GM19239 (cell line): ENCODE measurements at places on chromosomes 11 and 22.

DNA sequence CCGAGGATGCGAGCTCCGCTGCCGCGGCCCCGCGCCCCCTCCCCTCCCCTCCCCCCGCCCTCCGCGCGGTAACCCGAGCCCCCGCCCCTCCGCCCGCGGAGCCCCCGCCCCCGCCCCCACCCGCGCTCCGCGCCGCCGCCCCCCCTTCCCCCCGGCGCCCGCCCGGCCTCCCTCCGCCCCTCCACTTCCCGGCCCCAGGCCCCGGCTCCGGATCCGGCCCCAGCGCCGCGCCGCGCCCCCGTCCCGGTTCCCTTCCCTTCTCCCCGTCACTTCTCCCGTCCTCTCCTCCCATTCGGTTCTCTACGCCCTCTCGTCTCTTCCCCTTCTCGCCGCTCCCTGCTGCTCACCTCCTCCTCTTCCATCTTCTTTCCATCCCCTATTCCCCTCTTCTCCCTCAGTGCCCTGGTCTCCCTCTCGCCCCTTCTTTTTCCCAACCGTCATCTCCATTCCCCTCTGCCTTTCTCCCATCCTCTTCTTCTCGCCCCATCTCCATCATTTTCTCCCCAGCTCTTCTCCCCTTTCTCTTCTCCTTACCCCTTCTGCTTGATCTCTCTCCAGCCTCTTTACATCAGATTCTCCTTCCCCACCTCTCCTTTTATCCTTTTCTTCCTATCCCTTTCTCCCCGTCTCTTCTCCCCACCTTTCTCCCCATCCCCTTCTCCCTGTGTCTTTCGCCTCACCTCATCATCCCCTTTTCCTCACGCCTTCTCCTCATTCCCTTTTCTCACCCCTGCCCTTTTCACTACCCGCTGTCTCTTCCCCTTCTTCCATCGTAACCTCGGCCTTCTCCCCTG lies at the start of gene DCHS1:
DCHS1 (minus strand) TSS at position 20 of the 794 bp plus-strand sequence. CDS start 14,196 bp downstream, outside the sequence.
- DNase-seq = no peak

DNA sequence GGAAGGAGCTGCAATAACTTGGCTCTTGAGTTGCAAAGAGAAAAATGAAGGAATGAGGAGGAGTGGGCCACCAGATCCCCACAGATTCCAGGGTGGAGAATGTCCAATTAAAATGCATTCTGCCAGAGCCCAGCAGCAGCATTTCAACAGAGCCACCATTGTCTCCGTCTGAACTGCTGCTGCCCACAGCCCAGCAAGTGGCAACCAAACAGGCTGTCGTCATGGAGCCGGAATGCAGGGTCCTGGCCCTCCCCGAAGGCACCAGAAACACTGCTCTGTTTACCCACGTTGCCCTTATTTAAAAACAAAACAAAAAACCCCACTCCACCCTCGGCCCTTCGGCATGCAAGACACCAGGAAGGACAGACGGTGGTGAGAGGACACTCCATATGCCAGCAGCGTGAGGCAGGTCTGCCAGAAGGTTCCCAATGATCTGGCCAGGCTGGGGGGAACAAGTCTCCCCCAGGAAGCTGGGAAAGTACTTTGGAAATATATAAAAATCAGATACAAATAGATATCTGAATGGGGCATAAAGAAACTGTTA lies 32.5 kb downstream of the PLEKHA7 start:
- no peak for DNase-seq

- DNase-seq = no peak
Measured at GRCh38 chr11:94194712-94195111, 66.1 kb downstream of the PANX1 start.

DNA sequence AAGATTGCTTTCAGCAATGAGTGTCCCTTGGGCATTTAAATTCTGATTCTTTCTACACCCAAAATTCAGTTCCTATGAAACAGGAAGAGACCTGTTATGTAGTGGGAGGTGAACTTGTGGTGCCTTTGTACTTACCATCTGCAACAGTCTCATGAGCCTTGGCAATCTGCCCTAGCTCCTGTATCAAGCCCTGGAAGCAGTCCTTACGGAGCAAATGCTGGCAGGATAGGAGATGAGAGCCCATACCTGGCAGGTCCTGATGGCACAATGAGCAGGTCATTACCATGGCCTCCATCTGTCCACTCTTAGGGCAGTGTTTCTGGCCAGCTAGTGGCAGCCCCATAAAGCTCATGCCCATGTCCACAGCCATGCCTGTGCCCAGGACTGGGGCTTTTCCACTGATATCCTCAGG lies 10.8 kb downstream of the TRIM66 start:
- DNase-seq = no peak

DNA sequence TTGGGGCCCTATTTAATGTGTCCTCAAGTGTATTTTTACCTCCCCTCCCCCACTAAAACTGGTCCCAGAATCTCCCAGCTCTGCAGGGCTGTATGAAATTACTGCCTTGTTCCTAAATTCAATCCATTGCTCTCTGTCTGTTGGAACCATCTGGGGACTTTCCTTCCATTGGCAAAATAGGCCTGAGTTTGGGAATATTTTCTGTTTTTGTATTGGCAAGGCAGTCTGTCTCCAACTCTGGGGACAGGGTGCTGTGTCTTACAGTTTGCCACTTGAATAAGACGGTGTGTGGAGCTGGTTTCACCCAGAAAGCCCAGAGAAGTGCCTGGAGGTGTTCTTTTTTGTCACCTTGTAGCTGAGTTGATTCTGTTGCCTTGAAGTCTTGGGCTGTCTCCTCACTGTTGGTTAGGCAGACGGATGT lies 1.3 kb downstream of the PACS1 start:
- DNase-seq = no peak

DNA sequence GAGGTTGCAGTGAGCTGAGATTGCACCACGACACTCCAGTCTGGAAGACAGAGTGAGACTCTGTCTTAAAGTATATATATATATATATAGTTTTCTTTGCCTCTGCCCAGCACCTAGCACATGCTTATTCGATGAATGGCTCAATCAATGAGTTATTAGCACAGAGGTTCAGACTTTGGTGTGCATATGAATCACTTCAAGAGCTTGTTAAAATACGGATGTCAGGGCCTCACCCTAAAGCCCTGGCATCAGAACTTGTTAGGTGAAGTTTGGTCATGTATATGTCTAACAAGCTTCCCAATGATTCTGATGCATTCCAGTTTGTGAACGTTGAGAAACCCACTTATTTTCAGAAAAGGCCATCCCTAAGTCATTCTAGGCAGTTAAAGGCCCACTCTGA lies 21.8 kb upstream of the TMEM86A start:
- no peak for DNase-seq

- DNase-seq = no peak
Measured at GRCh38 chr11:88310246-88310645, 27.3 kb downstream of the CTSC start.

GRCh38 chr11:132648851-132649250 lies 883.5 kb downstream of the OPCML start:
- DNase-seq = no peak

- no peak for DNase-seq
Measured at GRCh38 chr22:41482319-41482935, 13.5 kb downstream of the ACO2 start.

DNA sequence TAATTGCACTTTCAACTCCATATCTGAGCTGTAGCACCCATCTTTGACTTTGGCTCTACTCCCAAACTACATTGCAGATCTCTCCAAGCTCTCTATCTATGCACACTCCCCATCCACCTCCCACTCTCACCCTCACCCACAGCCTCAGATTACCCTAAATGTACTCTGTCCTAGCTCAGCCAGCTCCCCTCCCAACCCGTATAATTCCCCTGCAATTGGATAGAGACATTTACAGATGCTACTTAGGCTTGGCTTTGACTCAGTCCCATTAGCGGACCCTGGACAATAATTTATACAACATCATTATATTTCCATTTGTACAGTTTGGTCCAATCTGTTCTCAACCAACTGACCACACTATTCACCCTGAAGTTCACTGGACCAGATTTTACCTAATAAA lies 338.9 kb upstream of the ANO3 start:
- no peak for DNase-seq

DNA sequence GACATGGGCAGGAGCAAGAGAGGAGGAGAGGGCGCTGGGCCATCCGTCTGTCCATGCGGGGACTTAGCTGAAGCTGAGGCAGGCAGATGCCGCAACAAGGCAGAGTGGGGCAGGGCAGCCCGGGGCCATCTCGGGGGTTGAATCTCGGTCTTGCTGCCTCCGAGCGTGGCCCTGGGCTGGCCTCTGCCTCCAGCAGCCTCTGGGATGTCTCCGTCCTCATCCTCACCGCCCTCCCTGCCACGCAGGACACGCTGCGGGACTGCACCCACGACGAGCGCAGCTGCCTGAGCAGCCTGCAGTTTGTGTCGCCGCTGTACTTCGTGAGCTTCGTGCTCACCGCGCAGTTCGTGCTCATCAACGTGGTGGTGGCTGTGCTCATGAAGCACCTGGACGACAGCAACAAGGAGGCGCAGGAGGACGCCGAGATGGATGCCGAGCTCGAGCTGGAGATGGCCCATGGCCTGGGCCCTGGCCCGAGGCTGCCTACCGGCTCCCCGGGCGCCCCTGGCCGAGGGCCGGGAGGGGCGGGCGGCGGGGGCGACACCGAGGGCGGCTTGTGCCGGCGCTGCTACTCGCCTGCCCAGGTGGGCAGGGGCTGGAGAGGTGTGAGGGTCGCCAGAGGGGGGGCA lies 108.4 kb downstream of the CACNA1I start:
- DNase-seq = no peak

GRCh38 chr22:46918197-46918596 lies 155.7 kb downstream of the TBC1D22A start:
- DNase-seq = no peak

- DNase-seq = no peak
Measured at GRCh38 chr22:33083212-33083611, 25.0 kb upstream of the SYN3 start.

DNA sequence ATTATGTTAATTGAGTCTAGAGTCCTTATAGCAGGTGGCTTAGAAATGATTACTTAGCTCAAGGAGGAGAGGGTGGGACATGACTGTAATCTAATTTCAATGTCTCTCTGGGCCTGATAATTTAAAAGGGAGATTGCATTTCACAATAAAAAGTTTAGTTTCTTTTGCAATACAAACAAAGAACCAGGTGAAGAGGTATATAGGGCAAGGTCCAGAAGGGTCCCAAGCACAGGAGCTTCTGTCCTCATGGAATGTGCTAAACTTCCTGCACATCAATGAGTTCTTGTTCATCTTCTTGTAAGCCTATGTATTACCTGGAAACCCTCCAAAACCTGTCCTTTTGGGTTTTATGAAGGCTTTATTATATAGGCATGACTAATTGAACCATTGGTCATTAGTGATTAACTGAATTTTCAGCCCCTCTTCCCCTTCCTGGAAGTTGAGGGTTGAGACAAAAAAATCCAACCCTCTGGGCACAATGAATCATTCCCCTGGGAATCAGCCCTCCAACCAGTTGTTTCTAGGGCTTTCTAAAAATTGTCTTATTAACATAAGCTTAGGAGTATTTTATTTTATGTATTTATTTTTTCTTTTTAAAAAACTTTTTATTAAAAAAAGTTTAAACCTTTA lies 37.6 kb downstream of the MS4A2 start:
- DNase-seq = no peak

GRCh38 chr11:112961146-112961668 lies at the start of gene NCAM1:
Gene NCAM1 (plus strand): TSS chr11:112961420.
- no peak for DNase-seq

DNA sequence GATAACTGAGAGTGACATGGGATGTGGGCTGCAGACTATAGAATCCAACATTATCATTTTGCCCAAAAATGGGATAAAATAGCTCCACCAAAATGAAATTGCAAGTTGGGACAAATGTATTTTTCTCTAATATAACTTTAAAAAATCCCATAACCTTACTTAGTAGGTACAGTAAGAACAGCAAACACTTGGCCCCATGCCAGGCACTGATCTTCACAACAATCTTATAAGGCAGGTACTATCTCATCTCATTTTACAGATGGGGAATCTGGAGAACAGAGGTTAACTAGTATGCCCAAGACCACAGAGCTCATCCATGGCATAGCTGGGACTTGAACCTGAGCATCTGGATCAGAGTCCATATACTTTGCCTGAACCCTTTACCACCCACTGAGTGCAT lies 13.5 kb upstream of the ARHGEF17 start:
- no peak for DNase-seq

GRCh38 chr11:37078521-37078920 lies 480.5 kb upstream of the RAG2 start:
- DNase-seq = no peak

GRCh38 chr11:13003736-13004493 lies 5.2 kb upstream of the RASSF10 start:
- DNase-seq = no peak

DNA sequence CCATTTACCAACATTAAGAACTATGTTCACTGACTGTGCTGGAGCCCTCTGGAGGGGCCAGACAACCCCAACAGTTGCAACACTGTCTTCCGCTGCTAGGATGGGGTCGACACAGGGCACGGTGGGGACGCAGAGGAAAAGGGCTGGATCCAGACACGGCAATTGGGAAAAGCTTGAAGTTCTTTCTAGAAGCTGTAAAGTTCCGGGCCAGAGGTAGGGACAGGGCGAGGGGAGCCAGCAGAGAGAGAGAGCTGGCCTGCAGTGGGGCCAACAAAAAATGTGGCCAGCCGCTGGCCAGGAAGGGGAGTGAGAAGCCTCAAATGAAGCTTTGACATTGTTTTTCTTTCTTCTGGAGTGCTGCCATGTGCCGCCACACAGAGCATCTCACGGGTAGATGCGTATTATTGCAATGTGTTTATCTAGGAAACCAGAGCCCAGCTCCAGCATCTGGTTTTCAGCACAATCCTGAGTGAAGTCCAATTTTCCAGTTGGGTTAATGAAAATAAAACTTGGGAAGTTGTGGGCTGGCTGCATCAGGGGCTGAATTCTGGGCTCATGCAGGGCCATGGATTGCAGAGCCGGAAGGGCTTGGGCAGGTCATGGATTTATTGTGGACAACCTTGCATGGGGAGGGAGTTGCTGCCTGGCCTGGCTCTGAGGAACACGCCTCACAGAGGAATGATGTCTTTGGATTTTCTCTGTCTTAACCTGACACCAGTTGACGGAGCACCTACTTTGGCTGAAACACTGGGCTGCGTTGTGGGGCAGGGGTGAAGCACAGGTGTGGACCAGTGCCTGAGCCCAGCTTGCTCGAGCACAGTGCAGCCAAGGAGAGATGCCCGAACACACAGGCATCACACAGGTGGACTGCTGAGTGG lies 67.6 kb upstream of the AMPD3 start:
- DNase-seq = no peak

- no peak for DNase-seq
Measured at GRCh38 chr11:16403851-16404250, 47.5 kb upstream of the SOX6 start.

DNA sequence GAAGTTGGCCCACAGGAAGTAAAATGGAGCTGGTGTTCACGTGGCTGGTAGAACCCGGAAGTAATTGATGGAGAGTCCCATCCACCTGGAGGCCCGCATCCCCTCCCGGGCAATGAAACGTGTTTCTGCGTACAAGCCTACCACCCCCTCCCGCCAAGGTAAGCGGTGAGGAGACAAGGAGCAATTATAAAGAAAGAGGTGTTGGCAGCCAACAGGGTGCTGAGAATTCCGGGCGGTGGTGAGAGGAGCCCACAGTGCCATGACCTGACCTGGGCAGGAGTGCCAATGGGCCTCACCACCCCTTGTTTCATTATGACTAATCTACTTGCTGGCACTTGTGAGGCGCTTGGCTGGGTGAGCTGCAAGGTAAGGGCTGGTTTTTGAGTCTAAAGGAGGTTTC lies 83.8 kb upstream of the BID start:
- no peak for DNase-seq
